Hypothalamus (tissue), 51 donors: ENCODE measurements at places on chromosomes 6 and 20.
A peak's percentile ranks its signal among the peaks of the same experiment; 100 is the strongest.

DNA sequence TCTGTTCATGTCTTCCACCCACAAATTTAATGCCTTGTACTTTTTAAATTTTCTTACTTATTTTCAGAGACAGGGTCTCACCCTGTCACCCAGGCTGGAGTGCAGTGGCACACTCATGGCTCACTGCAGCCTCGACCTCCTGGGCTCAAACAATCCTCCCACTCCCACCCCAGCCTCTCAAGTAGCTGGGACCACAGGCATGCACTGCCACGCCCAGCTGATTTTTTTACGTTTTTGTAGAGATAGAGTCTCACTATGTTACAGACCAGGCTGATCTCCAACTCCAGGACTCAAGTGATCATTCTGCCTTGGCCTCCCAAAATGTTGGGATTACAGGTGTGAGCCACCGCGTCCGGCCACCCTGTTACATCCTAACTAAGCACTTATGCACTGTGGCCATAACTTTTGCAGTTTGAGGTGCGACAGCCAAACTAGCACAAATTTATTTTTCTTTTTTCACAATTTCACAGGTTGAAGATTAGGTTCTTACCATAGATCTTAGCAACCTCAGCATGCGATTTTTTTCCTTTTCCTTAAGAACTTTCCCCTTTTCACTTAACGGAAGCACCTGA is 92.1 kb downstream of the EPB41L2 start:
- DNase-seq: no peak

DNA sequence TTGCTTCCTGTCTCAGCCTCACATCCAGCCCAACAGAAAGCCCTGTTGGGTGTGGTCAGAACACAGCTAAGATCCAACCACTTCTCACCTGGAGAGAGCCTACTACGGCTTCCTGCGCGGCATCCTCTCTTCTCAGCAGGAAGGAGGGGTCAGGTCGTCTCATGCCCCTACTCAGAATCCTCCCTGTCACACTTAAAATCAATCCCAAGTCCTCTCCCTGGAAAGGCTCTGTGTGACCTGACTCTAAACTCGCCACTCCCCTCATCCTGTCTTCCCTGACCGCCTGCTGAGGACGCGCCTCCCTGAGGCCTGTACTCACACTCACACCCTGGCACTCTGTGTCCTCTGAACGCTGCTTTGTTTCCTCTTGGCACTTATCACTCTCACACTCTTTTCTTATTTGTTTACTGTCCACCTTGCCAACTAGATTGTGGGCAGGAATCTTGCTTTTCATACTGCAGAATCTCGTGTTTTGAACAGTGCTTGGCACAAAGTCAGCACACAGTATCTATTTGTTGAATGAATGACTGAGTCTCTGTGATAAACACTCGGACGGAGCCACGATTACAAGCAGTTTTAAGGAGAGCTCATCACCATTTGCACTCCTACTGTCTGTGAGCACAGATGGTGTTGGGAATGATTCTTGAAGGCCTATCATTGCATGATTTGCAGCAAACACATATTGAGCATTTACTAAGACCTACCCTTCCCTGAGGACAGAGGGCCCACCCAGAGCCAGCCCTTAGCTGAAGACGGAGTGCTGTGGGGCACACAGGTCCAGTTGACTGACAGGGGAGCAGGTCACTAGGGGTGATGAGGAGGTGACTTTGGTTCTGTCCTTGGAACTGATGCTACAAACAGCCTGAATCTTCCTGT is 18.7 kb downstream of the RAB5IF start:
- DNase-seq: no peak

DNA sequence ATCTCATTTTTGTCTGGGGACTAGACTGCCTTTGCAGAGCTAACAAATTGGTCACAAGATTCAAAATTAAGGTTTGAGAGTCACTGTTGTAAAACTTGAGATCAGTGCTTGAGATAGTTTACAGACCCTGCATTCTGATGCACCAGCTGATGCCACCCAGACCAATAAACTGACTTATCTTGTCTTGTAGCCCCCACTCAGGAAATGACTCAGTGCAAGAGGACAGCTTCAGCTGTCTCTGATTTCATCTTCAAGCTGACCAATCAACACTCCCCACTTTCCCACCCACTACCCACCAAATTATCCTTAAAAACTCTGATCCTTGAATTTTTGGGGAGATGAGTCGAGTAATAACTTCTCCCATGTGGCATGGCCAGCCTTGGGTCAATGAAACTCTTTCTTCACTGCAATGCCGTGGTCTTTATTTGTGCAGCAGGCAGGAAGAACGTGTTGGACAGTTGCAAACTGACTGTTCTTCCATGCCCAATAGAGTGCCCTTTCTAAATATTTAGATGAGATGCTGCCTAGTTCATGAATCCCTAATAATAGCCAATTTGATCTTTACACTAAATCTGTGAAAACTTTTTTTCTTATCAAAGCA is 48.3 kb upstream of the PROKR2 start:
- no peak for DNase-seq

GRCh38 chr6:43714311-43715055 is 26.9 kb upstream of the MRPS18A start:
- DNase-seq: no peak

DNA sequence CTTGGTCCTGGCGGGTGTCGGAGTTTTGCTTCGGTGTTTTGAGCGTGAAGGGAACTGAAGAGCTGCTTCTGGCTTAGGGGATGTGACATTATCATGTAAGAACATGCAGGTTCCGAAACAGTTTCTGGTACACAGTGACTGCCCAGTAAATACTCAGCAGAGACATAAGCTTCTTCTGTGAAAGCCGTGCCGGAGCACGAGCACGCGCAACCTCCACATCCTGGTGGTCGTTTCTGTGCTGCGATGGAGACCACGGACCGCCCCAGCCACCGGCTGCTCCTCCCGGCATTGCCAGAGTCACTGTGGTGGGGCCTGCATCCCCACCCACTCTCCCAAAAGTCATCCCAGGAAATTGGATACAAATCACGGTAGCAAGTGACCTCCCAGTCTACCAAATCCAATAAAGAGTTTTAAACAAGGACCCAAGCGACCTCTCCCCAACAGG is 18.7 kb downstream of the KIF25 start:
- DNase-seq: no peak

- DNase-seq: no peak
These were observed 131.3 kb downstream of the GJA10 start for GRCh38 chr6:90025523-90026061.

DNA sequence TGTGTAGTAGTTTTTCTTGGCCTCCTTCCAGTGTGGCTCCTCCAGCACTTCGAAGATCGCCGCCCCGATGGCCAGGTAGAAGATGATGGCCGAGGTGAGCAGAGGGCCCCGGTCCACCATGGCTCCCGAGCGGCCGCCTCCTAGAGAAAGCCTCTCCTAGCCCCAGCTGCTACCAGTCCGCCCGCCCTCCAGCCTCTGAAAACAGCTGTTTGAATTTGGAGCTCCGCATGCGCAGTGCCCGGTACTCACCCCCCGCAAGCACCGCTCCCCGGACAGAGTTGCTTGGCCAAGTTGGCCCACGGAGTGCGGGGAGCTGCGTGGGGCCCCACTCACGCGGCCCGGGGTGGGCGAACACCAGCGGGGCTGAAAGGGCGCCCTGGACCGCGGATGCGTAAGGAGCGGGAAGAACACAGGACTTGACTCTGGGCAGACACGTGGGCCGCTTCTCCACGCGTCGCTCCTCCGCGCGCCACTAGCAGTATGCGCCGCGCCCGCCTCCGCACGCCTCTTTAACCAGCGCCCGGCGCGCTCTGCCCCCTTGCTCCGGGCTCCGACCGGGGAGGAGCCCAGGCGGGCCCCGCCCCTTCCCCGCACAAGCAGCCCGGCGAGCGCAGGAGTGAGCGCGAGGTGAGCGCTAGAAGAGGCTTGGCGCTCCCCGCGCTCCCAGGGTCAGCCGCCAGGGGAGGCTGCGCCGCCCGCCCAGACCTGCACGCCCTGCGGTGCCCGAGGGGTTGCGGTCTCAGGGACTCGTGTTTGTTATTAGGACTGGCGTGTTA is at the start of gene KCNK5:
Gene KCNK5 (minus strand): TSS at position 484 of the 776 bp plus-strand sequence. CDS start 364 bp downstream, at position 120.
- DNase-seq: peak; percentile 18

DNA sequence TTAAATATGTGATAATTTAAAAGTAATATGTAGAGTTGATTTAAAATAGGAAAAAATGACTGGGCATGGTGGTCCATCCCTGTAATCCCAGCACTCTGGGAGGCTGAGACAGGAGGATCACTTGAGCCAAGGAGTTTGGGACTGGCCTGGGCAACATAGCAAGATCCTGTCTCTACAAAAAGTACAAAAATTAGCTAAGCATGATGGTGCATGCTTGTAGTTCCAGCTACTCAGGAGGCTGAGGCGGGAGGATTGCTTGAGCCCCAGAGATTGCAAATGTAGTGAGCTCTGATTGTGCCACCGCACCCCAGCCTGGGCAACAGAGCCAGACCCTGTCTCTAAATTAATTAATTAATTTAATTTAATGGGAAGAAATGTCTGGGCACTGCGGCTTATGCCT is 44.2 kb upstream of the CDYL start:
- no peak for DNase-seq

GRCh38 chr20:25608774-25609173 is 15.0 kb downstream of the NANP start:
- no peak for DNase-seq

DNA sequence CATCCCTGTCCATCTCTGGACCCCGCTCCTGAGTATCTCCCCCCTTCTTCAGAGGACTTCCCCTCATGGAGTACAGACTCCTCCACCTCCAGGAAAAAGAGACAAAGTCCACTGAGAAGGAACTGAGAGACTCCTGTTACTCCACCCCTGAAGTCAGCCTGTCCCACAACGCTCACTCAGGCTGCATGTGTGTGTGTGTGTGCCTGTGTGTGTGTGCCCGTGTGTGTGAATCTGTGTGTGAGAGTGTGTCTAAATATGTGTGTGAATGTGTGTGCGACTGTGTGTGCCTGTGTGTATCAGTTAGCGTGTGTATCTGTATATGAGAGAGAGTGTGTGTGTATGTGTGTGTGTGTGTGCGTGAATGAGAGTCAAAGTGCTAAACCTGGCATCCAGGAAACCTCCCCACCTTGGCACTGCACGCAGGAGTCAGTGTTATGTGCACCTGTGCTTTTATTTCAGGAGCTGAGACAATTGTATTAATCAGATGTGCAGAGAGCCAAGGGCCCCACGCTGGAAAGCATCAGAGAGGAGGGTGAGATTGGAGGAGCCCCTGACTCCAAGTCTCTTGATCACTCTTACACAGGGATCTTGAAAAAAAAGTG is 39.0 kb downstream of the HLA-A start:
- no peak for DNase-seq

DNA sequence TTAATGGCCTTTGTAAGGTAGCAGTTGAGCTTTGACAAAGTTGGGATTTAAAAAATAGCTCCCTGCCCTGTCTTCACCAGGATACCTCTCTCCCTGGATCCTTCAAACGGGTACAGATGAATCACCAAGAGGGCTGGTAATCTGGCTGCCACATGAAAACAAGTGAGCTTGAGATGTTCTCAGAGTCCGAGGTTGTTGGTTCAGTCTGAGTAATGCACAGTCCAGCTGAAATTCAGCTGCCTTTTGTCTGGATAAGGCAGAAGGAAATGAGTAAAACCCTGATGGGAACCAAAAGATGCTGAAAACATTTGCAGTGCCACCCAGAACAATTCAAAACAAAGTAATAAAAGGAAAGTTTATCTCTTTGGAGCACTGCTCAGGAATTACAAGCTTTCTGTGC is 86.8 kb downstream of the GJA1 start:
- DNase-seq: no peak

GRCh38 chr20:58629215-58629580 is 21.9 kb upstream of the STX16 start:
- no peak for DNase-seq

GRCh38 chr6:139376604-139377218 is 2.3 kb upstream of the CITED2 start:
- no peak for DNase-seq

GRCh38 chr20:59812286-59813125 is 120.9 kb downstream of the SYCP2 start:
- no peak for DNase-seq

DNA sequence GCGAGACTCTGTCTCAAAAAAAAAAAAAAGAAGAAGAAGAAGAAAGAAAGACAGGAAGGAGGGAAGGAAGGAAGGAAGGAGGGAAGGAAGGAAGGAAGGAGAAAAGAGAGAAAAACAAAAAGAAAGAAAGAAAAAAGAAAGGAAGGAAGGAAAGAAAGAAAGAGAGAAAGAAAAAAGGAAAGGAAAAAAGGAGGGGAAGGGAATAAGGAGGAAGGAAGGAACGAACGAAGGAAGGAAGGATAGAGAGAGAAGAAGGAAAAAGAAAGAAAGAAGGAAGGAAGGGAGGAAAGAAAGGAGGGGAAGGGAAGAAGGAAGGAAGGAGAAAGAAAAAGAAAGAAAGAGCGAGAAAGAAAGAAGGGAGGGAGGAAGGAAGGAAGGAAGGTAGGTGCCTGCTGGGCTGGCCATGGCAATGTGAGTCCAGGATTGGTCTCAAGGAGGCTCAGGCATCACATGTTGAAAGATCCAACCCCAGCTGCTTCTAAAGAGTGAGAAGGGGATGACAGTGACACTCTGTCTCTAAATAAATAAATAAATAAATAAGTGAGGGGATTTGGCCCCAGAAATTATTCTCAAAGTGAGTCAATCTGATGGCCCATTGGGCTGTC is 24.3 kb upstream of the SRSF6 start:
- no peak for DNase-seq

DNA sequence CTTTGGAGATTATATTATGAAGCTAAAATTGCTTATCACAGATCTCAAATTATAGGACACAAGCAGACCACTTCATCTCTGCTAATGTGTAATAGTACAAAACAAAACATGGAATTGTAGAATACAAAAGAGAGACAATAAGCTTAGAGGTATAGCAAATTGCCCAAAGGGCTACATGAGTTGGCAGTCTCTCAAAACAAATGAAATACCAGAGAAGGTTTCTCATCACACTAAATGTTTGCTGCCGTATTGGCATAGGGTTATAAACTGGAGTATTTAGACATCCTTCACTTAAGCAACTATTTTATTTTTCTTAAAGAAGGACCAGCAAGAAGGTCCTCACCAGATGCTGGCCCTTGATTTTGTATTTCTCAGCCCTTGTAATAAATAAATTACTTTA is 5.9 kb upstream of the EYA4 start:
- no peak for DNase-seq

DNA sequence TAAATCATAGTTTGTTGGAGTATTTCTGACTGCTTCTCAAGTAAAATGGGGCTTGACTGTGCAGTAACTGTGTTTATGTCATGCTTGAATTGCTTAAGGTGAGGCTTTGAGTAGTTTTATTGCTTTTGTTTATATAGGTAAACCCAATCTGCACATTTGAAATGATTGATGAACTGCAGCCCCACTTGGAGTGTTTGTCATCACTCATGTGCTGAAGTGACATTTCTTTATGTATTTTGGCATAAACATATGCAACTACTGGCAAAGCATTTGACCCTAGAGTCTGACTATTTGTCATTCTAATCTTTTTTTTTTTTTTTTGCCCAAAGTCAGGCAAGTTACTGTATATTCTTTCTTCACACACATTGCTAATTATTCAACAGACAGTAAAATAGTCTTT is 491.4 kb upstream of the POU3F2 start:
- no peak for DNase-seq

- DNase-seq: no peak
These were observed 984 bp downstream of the TNFRSF21 start for GRCh38 chr6:47308552-47309290.

- no peak for DNase-seq
These were observed 32.0 kb upstream of the AKAP7 start for GRCh38 chr6:131103296-131103695.

- DNase-seq: no peak
These were observed 105.3 kb upstream of the KCNG1 start for GRCh38 chr20:51128198-51128597.

- no peak for DNase-seq
These were observed 7.1 kb downstream of the L3MBTL1 start for GRCh38 chr20:43514648-43514999.

- DNase-seq: no peak
These were observed 22.7 kb downstream of the LAMA4 start for GRCh38 chr6:112231594-112232060.
